ENCODE measurements at places on chromosomes 7 and 10. TPM values are rescaled to one million over a fixed set of nuclear protein-coding genes. Genes with fewer than 3 reads are reported as not detected.

DNA sequence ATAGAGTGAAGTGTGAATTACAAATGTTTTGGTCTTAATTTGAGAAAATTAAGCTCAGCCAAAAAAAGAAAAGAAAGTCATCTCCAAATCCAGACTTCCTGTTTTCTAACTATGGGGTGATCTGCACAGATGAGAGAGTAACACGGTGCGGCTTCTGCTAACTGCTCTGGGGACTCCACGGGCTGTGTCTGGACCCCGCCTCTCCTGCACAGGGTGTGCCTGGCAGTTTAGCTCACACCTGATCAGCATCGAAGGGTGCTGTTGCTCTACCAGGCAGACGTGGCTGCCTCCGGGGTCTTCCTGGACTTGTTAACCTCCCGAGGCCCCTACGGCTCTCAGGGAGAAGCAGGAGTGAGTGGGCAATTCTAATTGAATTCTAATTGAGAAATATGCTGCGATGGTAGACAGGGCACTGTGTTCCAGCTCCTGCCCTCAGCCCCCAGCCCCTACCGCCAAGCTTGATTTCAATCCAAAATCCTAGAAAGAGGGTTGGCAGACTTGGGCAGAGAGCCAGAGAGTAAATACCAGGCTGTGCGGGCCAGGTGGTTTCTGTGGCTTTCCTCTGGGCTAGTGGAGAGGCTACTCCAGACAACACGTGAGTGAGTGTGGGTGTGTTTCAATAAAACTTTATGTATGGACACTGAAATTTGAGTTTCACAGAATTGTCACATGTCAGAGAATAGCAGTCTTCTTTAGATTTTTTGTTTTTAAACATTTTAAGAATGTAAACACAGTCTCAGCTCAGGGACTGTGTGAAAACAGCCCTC lies 13.4 kb downstream of the SHH start:
- no peak for ATAC-seq

- no peak for ATAC-seq
Observed at GRCh38 chr7:12320987-12321647, 82.5 kb downstream of the VWDE start.

Gene ASB15
- total RNA-seq = not detected

Gene CNPY1
- total RNA-seq = not detected

Gene CCDC146
- 6.7 TPM for total RNA-seq

Gene CTAGE8
- total RNA-seq = 1.8 TPM

Gene CPED1
- total RNA-seq = 0.76 TPM
